ENCODE measurements at places on chromosomes 2 and 18.

DNA sequence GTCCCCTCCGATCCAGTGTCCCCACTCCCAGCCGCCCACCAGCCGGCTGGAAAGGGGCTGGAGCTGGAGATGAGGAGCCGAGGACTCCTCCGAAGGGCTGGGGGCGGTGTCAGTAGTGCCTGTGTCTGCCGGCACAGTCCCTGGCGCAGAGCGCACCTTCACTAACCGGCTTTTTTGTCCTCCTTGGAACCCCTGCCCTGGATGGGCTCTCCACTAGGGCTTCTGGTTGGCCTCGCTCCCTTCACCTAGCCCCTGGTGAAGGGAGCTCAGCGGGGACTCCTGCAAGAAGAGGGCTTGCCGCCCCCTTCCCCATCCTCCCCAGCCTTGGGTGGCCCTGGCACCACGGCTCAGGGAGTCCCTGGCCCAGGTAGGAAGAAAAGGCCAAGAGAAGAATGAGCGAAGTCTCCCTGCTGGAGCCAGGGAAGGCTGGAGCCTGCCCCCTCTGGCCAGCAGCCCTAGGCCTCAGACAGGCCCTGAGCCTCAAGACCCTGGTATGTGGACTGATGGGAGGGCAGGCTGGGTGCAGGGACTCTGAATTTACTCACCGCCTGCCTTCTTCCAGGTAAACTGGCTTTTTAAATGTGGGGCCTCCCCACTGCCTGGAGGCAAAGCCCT, 570 bp upstream of the ECEL1 start:
- no peak for DNase-seq

GRCh38 chr18:23166891-23167541, 31.7 kb downstream of the CABLES1 start:
- no peak for DNase-seq

GRCh38 chr2:109604597-109604996, 9.2 kb downstream of the SEPTIN10 start:
- DNase-seq, result no peak

DNA sequence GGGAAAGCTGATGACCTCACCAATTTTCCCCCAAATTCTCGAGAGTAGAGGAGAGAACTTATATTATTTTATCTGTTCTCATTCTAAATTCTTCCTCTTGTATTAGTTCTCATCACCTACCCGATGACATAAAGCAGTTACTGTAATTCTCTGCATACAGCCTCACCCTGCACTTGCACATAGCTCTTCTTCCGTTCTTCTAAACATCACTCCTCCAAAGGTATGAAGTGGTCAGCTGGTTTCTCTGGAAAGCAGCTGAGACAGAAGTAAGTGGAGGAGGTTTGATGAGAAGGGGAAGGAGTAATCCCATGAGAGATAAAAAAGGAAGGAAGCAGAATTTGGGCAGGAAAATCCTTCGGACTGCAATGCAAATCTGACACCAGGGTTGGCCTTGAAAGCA, 39.0 kb downstream of the FBXO48 start:
- DNase-seq, result no peak

GRCh38 chr18:40249390-40250080, 1705.5 kb upstream of the PIK3C3 start:
- no peak for DNase-seq

- no peak for DNase-seq
Measured at GRCh38 chr2:201072201-201072530, 365 bp downstream of the NDUFB3 start.

GRCh38 chr2:129482626-129483025, 496.8 kb upstream of the RAB6C start:
- no peak for DNase-seq

- DNase-seq, result no peak
Measured at GRCh38 chr2:26682155-26682554, 10.4 kb upstream of the KCNK3 start.

GRCh38 chr2:111995148-111995547, 59.9 kb upstream of the TMEM87B start:
- no peak for DNase-seq

DNA sequence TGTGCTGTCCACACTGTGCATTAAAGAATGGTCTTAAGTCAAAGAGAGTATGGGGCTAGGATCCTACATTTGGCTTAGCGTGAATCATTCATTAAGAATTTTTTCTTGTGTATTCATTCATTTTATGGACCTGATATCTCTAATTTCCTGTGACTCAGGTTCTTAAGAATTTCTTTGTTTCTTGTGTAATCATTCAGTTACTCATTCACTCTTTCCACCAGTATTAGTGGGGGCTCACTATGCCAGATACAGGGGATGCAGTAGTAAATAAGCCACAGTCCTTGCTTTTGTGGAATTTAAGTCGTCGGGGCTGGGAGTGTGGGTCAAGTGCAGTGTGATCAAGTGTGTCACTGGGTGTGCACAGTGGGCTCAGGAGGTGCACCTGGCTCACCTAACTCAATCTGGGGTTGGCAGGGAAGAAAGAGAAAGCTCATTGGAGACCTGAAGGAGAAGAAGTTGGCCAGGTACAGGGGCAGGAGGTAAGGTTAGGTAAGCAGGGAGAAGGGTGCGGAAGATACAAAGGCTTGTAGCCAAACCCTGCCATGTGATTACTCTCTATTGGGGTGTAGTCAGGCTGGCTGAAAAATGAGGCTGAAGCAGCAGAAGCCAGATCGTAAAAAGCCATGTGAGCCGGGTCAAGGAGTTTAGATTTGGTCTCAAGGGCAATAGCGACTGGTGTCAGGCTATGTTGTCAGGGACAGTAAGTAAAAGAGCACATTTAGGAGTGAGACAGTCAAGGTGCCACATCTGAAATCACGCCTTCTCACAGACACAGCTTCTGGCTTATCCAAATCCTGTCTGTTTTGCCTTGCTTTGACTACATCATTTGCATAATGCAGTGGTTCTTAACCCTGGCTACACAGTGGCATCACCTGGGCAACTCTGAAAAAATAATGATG, 67.2 kb downstream of the KCTD1 start:
- DNase-seq, result no peak

- DNase-seq, result no peak
Measured at GRCh38 chr2:98487806-98488189, 43.1 kb downstream of the INPP4A start.

DNA sequence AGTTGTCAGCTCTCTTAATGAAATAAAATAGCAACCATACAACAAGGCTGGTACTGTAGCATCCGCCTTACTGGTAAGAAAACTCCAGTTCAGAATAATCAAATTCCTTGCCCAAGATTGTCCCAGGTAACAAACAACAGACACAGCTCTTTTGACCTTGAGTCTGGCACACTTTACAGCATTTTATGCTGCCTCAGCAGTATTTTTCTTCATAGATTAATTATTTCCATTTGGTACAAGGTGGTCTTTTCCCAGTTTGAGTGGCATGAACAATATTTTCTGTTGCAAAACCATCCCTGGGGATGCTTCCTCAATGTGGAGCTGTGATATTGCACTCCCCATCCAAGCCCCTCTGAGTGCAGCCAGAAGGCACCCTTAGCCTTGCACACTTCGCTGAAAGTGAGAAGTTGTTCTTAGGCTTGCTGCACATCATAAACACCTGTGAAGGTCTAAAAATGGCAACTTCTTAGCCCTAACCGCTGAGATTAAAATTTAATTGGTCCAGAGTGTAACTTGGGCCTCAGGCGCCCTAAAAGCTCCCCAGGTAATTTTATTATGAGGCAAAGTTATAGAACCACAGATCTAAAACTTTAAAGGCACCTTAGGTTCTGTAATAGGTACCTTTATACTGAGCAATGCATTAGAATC, 523.3 kb downstream of the CMPK2 start:
- DNase-seq, result no peak

GRCh38 chr2:73069855-73070642, 1.5 kb downstream of the SFXN5 start:
- no peak for DNase-seq

DNA sequence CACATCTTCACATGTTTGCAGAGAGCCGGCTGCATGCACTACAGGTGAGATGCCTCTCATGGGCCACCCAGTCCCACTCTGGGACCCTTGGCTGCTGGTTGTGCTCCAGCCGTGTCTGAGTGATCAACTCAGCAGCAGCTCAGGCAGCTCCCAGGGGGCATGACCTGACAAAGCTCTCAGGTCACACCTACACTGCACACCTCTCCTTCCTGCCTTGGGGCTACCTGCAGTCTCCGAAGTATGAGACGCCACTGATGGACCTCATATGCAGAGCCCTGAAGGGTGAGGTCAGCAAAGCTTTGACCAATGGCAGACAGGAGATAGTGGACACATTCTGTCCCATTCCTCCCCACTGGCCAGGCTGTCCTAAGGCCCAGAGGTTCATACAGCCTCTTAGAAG, 51.4 kb downstream of the LBH start:
- DNase-seq, result no peak

DNA sequence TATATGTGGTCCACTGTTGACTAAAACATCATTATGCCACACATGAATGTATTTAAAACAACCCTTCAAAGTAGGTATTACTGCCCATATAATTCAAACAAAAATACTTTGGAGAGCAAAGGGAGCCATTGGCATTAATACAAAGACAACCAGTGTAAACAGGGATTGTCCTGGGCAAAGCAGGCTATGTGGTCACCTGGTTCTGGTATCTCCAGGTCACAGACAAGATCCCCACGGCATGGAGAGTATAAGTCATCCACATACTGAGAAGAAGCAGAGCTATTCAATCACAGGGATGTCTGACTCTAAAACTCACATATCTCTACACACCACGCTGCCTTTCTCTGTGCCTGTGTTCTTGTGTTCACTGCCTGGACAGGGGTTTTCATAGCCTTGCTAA, 81.4 kb upstream of the BZW1 start:
- no peak for DNase-seq

- DNase-seq, result no peak
Measured at GRCh38 chr2:226183550-226183949, 616.1 kb downstream of the IRS1 start.

DNA sequence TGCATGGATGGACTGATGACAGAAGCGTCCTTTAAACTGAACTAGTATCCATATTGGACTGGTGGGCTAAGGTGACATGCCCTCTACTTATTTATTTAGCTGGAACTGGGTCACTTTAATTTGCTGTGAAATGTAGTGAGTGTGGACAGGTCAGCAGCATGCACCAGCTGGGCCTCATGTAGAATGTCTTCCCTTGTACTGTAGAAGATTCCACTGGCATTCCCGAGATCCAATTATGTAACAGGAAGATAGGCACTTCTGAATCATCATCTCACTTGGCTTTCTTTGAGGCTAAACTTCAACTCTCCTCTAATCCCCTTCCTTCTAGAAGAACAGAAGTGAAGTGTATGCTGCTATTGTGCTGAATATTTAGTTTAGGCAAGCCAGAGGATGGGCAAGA, 296.2 kb downstream of the SLC8A1 start:
- no peak for DNase-seq

DNA sequence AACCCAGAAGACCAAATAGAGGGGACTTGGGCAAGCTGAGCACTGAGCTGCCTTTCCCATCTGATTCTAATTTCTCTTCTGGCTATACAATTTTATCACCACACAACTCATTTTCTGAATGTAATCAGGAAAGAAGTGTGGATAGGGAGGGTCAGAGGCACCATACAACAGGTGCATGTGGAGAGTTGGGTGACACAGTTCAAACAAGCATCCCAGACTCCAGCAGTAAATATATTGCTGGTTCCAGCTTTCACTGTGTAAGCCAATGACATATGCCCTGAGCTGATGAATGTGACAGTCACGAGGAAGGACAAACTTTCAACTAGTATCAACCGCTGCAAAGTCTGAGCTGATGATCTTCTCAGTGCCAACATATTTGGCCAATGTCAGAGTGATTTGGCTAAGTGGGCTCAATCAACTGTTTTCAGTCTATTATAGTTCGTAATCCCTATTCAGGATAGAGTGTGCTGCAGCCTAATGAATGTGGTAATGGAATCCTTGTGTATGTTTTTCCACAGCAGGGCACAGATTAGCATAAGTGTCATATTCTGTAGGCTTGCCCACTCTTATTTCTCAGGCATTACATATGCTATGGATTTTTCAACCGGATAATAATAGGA, 109.9 kb upstream of the MEIS1 start:
- DNase-seq, result no peak

DNA sequence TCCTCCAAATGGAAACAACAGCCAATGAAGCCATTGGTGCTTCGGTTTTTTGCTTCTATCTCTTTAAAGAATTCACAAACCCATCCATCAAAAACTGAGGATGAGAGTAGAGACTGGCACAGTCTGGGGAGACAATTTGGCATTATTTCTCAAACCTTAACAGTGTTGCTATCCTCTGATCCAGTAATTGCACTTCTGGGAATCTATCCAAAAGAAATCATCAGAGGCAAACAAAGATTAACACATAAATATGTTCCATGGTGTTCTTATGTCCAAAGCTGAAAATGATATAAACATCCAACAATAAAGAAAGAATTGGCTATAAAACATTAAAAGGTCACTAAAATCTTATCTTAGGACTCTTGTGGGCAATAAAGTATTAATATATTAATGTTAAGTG, 35.1 kb downstream of the REEP1 start:
- DNase-seq, result no peak

DNA sequence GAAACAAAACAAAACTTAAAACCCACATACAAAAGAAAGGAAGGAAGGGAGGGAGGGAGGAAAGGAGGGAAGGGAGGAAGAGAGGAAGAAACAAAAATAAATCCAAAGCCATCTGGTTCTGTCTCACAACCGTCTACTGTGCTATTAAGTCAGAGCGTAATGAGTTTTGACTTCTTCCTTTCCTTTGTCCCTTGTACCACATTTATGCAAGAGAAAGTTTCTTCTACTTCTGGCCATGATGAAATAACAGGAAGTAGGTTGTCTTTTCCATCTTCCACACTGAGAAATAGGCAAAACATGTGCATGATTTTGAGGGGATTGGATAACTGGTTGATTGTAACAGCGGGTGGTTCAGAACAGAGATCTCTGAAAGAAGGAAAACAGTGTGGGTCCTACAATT, 121.4 kb downstream of the CTAGE1 start:
- no peak for DNase-seq

- DNase-seq, result peak; percentile 7
Measured at GRCh38 chr2:204483608-204484081, 61.6 kb upstream of the PARD3B start.

GRCh38 chr2:233846387-233847247, 7.7 kb downstream of the HJURP start:
- DNase-seq, result no peak

GRCh38 chr2:20221555-20221973, 3.4 kb downstream of the SDC1 start:
- DNase-seq, result peak; percentile 61

- DNase-seq, result no peak
Measured at GRCh38 chr2:11292464-11293255, 51.8 kb downstream of the ROCK2 start.

DNA sequence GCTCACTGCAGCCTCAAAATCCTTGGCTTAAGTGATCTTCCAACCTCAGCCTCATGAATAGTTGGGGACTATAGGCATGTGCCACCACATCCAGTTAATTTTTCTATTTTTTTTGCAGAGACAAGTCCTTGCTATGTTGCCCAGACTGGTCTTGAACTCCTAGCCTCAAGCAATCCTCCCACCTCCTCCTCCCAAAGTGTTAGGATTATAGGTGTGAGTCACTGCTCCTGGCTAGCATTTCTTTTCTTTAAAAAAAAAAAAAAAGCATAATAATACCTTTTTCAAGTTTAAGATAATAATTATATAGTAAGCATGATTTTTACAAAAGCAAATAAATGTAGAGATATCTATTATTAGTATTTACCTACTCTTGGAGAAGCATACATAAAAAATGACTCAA, 36.1 kb downstream of the PPP4R1 start:
- no peak for DNase-seq

Data from prostate gland (tissue), 2 donors.